ENCODE measurements at places on chromosomes 2 and 18.

- DNase-seq: no peak
These were observed 792.2 kb downstream of the SLC4A3 start for GRCh38 chr2:220419647-220420046.

- DNase-seq: no peak
These were observed 170.3 kb downstream of the HDAC4 start for GRCh38 chr2:239230318-239231052.

DNA sequence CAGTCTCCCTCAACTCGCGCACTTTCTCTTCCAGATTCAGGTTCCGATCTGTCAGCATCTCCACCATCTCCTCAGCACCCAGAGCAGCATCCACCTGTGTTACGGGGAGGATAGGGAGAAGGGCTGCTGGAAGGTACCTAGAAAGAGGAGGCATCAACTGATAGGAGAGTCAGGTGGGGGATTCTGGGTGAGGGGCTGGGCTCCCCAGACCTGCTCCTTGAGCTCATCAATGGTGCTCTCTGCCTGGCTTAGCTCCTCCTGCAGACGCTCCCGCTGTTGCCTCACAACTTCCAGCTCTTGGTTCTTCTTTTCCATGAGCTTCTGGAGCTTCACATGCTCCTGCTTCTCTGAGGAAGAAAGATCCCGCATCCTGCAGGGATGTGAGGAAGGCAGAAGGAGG is 10.1 kb downstream of the DCTN1 start:
- DNase-seq: no peak

DNA sequence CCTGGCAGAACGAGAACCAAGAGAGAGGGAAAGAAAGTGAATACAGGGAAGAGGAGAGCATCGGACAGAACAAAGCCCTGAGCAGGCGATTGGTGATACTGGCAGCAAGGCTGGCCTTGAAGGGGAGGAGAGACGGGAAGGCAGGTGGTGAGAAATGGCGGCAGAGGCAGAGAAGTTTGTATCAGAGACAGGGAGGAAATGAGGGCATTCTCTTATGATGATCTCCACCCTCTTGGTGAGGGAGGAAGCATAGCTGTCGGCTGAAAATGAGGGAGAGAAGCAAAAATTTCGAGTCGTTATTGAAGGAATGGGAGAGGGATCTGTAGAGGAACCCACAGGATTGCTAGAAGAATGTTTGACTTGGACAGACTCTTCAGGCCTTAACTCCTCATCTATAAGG is 80.6 kb downstream of the CLIP4 start:
- no peak for DNase-seq

- no peak for DNase-seq
These were observed 251.6 kb downstream of the BCL2 start for GRCh38 chr18:63067939-63068338.

DNA sequence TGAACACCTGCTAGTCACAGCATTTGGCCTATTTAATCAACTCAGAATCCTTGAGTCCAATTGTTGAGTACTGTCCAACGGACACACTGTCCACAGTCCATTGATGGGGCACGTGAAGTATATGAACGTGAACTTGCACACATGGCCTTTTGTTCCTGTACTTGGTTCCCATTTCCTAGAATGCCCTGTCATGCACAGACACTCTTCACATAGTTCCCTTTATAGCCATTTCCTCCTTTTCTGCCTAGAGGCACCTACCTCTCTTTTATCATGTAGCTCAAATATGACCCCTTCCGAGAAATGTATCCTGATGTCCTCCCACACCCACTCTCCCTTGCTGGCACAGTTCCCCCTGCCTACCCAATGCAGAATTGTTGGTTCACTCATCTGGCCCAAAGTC is 8.7 kb upstream of the CRYGA start:
- no peak for DNase-seq

- no peak for DNase-seq
These were observed 417.1 kb upstream of the ZEB2 start for GRCh38 chr2:144937066-144937465.

DNA sequence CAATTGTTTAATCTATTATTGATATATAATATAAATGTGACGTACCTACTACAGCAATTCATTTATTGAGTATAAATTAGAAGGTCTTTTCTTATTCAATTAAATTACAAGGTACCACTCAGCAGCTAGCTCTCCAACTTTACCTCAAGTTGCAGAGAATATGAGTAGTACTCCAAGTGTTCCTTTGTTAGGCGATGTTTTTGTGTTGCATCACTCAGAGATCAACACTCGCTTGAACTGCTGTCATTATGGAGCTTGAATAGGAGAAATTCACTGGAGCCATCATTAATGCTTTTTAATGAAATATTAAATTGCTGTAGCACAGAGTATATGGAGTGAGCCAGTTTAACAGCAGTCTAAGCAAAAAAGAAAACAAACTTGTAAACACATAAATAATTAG is 320.0 kb downstream of the FSIP2 start:
- no peak for DNase-seq
